SJCRH30 (cell line): ENCODE measurements at places on chromosomes 3 and 15. TPM values are rescaled to one million over a fixed set of nuclear protein-coding genes. Genes with fewer than 3 reads are reported as not detected.

ADCY5 gene
- 0.63 and 0.75 TPM in 2 replicates for total RNA-seq

GMNC gene
- not detected in 2 replicates for total RNA-seq

FBXW12 gene
- total RNA-seq: 0.30 and 0.35 TPM in 2 replicates

OR5K2 gene
- 0.12 TPM in 1 of 2 replicates, not detected in the other for total RNA-seq

ANKRD34C gene
- not detected in 2 replicates for total RNA-seq

ZNF80 gene
- total RNA-seq: 0.04 TPM in 1 of 2 replicates, not detected in the other

PLA1A gene
- 1.2 and 1.4 TPM in 2 replicates for total RNA-seq

NMNAT3 gene
- 0.28 TPM in 1 of 2 replicates, not detected in the other for total RNA-seq

PPP1R14D gene
- total RNA-seq: not detected in 2 replicates

TFRC gene
- 259 and 267 TPM in 2 replicates for total RNA-seq

DNA sequence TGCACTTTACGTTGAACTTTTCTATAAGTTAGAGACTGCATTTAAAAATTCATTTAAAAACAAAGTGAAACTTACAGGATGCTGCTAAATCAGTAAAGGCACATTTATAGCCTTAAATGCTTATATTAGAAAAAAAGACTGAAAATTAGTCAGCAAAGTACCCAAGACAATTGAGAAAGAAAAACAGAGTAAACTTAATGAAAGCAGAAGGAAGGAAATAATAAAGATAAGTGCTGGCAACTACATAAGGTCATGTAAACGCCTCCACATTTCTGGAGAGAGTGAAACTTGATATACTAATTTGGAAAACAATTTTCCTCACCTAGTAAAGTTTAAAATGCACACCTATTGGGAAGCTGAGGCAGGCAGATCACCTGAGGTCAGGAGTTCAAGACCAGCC lies 58.2 kb upstream of the ACAN start:
- no peak for DNase-seq

GRCh38 chr15:74055804-74056203 lies 26.5 kb downstream of the GOLGA6A start:
- DNase-seq: no peak

GRCh38 chr3:149662240-149662887 lies 4.5 kb upstream of the WWTR1 start:
- DNase-seq: no peak

GRCh38 chr3:120634539-120634938 lies 38.4 kb downstream of the NDUFB4 start:
- no peak for DNase-seq

DNA sequence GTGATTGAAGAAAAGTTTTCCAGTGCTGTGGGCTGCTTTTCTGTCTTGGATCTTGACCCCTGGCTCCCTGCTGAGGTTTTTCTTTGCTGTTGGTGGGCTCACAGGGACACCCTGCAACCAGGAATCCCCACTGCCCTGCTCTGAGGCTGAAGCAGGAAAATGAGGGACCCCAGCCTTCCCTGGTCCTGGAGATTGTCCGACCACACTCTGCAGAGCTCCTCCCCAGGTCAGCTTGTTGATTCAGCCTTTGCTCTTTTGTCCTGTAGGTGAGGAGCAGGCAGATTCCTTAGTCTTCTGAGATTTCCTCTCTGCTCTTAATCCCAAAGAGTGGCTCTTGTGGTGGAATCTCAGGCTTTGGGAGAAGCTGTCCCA lies 194.5 kb downstream of the RPLP1 start:
- DNase-seq: no peak

DNA sequence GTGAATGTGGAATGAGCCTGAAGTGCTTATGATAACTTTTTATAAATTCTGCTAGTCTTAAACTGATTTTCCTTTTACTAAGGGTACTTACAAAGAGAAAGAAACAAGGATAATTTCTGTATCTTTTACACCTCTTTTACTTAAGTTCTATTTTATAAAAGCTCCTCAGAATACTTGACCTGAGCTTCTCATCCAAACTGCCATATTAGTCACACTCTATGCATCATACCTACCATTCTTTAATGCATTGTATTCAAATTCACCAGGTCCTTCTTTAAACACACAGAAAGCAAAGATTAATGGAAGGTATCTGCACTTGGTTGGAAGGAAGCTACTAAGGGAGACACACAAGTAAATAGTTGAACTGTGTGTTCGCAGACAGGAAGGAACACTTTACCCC lies 1.6 kb upstream of the TOPAZ1 start:
- no peak for DNase-seq

- DNase-seq: no peak
These were observed 139.3 kb downstream of the STT3B start for GRCh38 chr3:31671976-31672375.

DNA sequence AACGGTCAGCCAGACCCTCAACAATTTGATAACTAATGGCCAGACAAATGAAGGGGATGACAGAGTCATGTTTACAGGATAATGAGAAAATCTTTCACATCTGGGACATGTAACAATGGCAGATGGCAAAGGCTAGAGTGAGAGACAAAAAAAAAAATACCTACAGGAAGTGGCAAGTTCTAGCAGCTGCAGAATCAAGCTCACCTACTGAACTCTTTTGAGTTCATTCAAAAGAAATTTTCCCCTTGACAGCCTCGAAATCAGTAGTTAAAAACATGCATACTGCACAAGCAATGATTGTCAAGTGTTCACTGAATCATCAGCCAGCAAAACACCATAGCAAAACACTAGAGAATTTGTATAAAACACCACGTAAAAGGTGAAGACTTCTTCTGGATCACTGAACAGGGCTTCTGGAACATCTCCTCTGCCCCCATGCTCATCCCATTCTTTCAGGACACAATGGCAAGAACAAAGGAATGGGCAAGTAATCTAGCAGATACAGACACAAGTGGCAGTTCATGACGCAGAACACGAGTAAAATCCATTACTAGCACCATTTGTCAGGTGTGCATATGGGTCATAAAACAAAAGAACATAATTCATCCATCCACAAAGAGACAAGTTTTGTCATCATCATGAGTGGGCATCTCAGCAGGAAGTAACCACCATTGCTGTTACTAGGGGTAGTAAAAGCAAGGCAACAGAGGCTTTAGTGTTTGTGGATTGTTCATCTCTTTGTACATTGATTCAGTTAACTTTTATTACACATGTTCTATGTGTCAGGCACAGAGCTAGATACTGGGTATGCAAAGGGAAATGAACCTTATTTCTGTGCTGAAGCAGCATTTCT lies 13.8 kb upstream of the KCNMB2 start:
- no peak for DNase-seq

GRCh38 chr3:196604548-196604947 lies 34.9 kb upstream of the NRROS start:
- no peak for DNase-seq

GRCh38 chr15:72285927-72286516 lies 13.7 kb upstream of the PARP6 start:
- DNase-seq: peak; percentile 50

DNA sequence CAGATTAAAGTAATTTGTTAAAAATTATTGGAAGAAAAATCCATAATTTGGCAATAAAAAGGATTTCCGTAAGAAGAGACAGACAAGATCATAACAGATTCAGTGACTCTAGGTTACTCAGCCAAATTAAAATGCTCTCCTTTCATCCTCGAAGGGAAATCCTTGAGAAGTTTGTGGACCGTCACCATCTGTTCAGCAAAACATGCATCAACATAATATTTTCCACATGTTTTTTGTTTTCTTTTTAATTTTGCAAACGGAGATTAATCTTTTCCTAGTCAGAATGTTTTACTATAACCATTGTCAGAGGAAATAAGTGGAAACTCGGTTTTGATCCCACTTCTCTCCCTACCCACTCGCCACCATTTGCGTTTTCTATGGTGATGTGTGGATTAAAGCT lies 128.3 kb downstream of the TMCO5A start:
- no peak for DNase-seq

- DNase-seq: no peak
These were observed 7.1 kb downstream of the ITGA11 start for GRCh38 chr15:68424754-68425390.

DNA sequence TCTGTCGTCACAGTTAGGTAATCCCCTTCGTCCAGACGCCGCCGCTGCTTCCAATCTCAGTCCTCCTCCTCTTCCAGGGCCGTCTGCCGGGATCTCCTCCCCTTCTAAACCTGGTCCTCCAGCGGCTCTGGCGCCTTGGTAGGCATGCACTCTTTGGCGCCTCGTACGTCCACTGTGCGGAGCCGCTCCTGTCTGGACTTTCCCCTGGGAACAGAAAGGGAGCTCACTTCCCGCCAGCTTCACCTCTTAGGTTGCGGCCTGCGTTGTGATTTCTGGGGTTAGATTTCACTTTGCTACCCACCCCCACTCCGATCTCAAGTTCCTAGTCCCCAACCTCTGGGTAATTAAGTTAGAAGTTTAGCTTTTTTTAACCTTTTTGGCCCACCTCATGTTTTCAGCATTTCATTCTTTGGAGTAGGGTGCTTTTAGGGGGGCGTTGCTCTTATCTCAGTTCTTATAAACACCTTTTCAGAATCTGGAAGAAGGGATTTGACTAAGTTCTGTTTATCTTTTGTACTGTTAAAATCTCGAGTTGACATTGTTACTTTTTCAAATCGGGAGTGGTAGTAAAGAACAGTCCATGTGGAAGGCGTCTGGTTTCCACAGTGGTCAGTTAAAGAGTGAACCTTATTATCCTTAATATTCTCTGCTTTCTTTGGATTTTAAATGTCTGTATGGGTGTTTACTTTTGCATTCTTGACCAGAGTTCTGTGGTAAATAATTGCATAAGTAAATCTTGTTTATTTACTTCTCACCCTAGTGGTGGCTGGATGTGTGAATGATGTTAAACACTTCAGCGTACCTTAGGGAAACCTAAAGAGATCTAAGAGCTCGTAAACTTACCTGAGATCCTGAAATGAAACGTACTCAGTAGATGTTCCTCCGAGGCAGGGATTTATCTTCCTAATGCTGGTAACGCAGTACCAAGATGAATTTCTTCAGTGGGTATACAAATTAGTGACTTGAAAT lies 611 bp downstream of the CTDSPL2 start:
- DNase-seq: peak; percentile 84

DNA sequence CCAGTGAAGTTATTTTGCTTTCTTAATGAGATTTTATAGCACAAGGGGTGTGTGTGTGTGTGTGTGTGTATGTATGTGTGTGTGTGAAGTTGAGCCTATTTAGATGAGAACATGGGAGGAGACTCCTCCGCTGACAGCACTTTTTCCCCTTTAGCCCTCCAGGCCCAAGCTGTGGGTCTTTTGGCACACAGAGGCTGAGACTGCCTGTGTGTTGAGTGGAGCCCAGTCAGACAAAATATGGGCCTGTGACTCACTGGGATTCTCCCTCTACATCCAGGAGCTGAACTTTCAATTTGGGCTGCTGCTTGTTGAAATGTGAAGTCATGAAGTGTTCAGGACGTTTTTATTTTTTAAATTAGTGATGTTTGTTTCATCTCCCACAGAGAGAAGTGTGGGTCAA lies 108.0 kb downstream of the MFSD1 start:
- no peak for DNase-seq

- no peak for DNase-seq
These were observed 44.2 kb downstream of the GRK7 start for GRCh38 chr3:141807277-141808033.

DNA sequence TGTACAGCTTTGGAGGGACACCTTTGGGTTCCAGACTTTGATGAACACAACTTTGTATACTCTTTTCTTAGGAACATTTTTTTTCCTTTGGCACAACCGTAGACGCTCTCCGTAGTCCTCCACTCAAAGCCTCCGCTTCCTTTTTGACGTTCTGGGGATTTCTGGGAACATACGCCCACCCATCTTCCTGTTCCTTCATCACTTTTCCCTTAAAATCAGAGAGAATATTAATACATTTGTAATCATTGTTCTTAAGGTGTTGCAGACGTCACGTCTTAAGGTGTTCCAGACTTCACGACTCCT lies 405 bp upstream of the SPG21 start:
- DNase-seq: no peak

DNA sequence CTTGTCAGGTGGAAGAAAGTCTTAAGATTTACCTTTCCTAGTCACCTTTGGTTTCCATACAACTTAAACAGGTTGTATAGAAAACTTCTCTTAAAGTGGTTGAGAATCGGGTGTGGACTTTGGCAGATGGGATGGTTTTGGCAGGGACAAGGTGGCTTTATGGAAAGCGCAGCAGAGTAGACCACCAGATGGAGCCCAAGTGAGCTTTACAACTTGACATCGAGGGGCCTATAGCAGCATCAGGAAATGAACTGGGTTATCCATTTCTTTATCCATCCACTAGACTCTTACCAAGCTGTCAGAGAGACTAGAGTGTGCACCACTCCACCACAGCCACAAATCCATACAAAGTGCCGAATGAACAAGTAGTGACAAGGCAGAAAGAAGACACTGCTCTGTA lies 85.3 kb upstream of the MBNL1 start:
- DNase-seq: peak; percentile 5

- DNase-seq: no peak
These were observed 313.7 kb downstream of the GAP43 start for GRCh38 chr3:115937054-115937453.

DNA sequence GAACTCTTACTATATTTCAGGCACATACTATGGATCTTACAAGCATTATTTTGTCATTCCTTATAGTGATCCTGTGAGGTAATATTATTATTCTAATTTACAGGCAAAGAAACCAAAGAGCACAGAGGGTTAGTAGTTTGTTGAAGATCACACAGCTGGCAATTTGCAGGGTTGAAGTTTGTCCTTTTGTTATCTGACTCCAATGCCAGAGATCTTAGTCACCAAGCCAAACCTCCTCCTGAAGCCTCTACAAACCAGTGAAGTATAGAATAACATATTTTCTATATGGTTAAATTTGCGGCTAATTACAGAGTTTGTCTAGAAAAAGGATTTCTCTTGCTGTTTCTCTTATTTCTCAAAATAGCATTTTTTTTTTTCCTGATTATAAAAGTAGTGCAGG lies 11.2 kb downstream of the ISLR2 start:
- no peak for DNase-seq

DNA sequence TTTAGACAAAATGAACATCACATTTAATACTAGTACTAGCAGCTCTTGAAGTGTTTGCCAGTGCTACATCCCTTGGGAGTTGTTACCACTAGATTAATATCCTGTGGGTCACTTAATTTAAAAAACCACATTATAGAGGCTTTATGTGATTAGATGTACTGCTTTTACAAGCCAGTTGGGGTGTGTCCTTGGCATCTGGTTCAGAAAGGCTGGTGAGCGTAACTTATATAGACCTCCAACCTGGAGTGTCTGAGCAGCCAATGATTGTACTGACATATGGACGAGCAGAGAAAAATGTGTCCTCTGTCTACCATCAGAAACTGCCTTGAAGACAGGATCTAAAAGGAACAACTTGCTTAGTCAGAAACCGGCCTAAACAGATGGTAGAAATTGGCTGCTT lies 306.2 kb upstream of the ATP11B start:
- peak; percentile 25 for DNase-seq

- DNase-seq: no peak
These were observed 38.6 kb downstream of the FSD2 start for GRCh38 chr15:82767163-82767829.
